ENCODE measurements at places on chromosomes 7 and 10. TPM values are rescaled to one million over a fixed set of nuclear protein-coding genes. Genes with fewer than 3 reads are reported as not detected.

The CLRN3 gene
- not detected for total RNA-seq

The ITGB8 gene
- total RNA-seq: 0.04 TPM

The MMP21 gene
- total RNA-seq: not detected

The FOXK1 gene
- total RNA-seq: 34.7 TPM

The ENO4 gene
- not detected for total RNA-seq

The OPN1SW gene
- not detected for total RNA-seq

The GTF2IRD2 gene
- total RNA-seq: 3.3 TPM

The SEPTIN7 gene
- total RNA-seq: 257 TPM

The DYNC1I1 gene
- not detected for total RNA-seq

The ASB4 gene
- not detected for total RNA-seq

The MACC1 gene
- 0.80 TPM for total RNA-seq

The MYH16 gene
- total RNA-seq: not detected

The IKZF1 gene
- total RNA-seq: 236 TPM

The GPC2 gene
- 2.8 TPM for total RNA-seq

The PTF1A gene
- total RNA-seq: not detected

The PLXNA4 gene
- total RNA-seq: 0.04 TPM

The ZNF804B gene
- total RNA-seq: not detected

The SLC26A4 gene
- 4.5 TPM for total RNA-seq

The MALRD1 gene
- total RNA-seq: not detected

The PBLD gene
- total RNA-seq: 0.78 TPM
